ENCODE measurements at places on chromosomes 6 and 20.

DNA sequence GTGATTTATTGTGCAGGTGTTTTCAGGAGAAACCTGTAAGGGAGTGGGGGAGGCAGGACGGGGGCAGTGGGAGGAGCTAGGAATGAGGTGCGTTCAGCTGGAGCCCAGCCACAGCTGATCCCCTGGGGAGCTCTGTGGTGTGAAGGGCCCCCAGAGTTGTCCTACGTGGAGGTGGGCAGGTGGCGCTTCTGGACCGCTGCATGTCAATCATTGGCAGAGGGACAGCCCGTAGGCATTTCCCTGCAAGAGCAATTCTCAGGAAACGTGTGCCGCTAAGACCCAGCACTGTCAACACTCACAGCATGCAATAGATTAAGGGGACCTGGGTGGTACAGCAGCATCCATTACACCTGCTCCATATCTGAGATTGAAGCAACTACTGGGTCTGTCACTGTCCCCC lies 88.0 kb downstream of the PRND start:
- no peak for DNase-seq

DNA sequence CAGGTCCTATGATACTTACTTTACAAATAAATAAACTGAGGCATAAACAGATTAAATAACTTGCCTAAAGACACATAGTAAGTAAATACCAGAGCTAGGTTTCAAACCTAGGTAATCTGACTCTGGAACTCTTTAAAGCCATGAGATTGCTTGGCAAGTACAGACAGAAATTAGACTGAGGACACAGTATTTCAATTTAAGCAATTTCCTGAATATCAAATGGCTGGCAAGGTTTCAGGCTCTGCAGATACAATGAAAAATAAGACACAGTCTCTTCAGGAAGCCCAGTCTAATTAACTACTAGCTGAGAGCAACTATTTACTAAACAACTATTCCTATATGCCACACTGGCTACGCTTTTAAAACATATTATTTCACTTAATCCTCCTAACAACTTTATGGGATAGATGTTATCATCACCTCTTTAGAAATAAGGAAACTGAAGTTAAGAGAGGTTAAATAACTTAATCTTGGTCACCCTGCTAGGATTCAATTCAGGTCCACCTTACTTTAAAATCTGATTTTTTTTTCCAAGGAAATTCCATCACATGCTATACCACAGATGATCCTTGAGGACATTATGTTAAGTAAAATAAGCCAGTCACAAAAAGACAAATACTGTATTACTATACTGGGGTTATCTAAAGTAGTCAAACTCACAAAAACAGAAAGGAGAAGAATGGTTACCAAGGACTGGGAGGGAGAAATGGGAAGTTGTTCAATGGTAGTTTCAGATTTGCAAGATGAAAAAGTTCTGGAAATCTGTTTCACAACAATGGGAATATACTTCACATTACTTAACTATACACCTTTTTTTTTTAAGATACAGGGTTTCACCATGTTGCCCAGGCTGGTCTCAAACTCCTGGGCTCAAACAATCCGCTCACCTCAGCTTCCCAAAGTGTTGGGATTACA lies 4.1 kb downstream of the TRPC4AP start:
- DNase-seq: no peak

DNA sequence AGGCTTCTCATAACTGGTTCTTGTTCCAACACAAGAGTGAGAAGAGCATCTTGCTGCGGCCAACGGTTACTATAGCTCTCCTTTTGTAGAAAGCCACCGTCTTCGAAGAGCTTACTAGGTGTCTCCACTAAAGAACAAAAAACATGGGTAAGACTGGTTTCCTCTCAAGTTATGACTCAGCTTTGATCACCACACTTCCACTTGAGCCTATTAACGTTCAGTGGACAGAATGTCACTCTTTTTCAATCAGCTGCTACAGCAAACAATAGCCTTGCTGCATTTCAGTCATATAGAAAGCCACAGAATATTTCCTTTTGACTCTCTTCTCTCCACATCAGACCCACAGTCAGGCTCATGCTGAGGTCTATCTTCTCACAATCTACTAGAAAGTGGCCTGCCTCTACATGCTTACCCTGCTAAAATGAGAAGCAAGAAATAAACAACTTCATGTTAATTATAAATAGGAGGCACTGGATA lies 243.5 kb upstream of the PREP start:
- DNase-seq: no peak

DNA sequence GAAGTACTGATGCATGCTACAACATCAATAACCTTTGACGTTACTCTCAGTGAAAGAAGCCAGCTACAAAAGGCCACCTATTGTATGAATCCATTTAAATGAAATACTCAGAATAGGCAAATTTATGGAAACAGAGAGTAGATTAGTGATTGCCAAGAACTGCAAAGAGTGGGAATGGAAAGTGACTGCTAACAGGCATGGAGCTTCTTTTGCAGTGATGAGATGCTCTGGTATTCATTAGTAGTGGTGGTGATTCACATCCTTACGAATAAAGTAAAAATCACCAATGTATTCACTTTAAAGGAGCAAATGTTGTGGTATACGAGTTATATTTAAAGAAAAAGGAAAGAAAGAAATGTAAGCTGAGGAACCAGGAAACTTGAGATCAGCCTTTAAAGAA lies 126.8 kb upstream of the SAMD5 start:
- no peak for DNase-seq

GRCh38 chr6:165227644-165228329 lies 81.6 kb downstream of the C6orf118 start:
- no peak for DNase-seq

- DNase-seq: no peak
These were observed 229.4 kb downstream of the TSHZ2 start for GRCh38 chr20:53201588-53201987.

GRCh38 chr6:81252231-81252630 lies 500.2 kb downstream of the TENT5A start:
- no peak for DNase-seq

GRCh38 chr6:168196385-168196860 lies 117.4 kb upstream of the FRMD1 start:
- no peak for DNase-seq

DNA sequence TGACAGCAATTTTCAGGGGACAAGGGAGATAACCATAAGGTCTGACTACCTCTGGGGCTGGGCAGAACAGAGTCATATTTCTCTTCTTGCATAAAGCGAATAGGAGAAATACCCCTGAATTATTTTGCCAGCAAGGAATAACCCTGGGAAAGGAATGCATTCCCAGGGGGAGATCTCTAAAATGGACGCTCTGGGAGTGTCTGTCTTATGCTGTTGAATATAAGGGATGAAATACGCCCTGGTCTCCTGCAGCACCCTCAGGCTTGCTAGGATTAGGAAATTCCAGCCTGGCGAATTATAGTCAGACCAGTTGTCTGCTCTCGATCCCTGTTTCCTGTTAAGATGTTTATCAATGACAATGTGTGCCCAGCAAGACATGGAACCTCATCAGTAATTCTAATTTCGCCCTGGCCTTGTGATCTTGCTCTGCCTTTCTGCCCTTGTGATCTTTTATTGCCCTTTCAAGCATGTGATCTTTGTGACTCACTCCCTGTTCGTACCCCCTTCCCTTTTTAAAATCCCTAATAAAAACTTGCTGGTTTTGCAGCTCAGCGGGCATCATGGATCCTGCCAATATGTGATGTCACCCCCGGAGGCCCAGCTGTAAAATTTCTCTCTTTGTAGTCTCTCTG lies 221.6 kb upstream of the HS3ST5 start:
- DNase-seq: no peak

DNA sequence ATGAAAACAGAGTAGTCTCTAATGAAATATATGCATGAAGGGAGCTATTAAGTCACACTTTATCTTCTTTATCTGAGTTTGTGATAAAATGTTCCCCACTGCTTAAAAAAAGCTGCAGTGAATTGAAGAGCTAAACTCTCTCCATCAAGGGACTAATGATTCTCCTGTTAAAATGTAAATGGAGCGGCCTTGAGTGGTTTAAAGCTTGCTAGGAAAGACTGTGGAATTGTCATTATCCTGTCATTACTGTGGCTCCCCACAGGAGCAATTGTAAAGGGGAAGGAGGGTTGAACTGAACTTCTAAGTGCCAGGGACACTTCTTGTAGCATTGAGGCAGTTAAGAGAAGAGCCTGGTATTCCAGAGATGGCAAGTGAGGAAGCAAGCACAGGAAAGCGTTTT lies 17.3 kb upstream of the CNR1 start:
- DNase-seq: no peak

Measured in putamen (tissue), 1 donor.